Effector CD8-positive, alpha-beta T cell (primary cell): ENCODE measurements at places on chromosomes 5 and 9.

- no peak for DNase-seq
Observed at GRCh38 chr9:21919377-21920362, 74.5 kb downstream of the CDKN2A start.

DNA sequence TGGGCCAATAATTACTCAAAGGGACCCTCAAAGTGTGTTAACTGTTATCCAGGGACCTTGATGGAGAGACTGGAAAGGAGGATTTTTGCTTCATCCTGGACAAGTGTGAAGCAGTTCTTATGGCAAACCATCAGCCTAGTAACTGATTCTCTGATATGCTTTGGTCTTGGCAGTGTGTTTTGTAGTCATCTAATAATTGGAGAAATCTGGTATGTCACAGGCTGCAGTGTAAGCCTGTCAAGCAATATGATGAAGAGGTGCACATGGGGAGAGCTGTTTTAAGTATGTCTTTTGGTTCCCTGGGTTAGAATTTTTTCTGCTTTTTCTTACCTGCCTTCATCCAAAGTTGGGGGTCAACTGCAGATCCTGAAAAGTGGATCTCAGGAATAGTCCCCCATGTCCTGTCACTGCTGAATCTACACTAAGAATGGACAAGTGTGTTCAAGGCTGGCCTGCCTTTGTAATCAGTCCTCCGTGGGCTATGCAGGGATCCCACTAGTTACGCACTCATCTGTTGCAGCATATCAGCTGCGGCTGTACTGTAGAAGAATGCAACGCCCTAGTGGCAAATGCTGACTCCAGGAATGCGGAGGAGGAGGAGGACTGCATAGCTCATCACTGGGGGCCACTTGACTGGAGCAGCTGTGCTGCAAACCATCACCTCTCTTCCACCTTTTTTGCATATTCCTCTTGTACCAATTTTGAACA, 1.9 kb downstream of the SPTAN1 start:
- DNase-seq = no peak

GRCh38 chr5:61625137-61625561, 293.1 kb downstream of the ZSWIM6 start:
- DNase-seq = no peak

DNA sequence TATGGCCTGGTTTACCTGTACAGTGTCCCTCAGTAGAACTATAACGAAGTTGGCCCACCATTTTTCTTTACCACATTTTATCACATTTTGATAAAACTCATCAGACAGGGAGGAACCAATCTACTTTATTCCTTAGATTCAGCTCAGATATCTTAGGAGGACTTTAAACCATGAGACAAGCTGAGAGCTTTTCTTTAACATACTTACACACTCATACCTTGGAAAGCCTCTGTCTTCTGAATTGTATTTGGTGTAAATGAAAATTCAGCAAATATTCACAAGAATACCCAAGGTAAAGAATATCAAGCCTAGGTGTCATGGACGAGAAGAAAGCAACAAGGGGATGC, 313.2 kb downstream of the ENC1 start:
- DNase-seq = no peak

DNA sequence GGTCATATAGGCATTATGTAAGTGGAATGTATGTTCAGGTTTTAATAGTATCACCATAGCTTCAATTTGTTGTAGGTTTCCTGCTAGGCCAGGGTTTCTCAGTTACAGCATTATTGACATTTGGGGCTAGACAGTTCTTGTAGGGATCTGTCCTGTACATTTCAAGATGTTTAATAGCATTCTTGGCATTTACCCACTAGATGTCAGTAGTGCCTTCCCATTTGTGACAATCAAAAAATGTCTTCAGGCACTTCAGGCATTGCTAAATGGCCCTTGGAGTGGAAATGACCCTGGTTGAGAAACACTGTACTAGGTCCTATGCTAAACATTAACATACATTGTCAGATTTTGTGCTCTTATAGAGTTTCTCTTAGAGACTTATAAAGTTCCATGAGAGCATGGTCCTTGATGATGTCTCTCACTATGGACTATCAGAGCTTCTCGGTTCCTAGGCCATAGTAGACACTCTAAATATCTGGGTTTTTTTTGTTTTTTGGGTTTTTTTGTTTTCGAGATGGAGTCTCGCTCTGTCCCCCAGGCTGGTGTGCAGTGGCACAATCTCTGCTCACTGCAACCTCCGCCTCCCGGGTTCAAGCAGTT, 1.4 kb downstream of the KIF20A start:
- DNase-seq = no peak

- no peak for DNase-seq
Observed at GRCh38 chr5:54845567-54845941, 139.8 kb downstream of the ESM1 start.

GRCh38 chr5:100004969-100005368, 530.2 kb upstream of the FAM174A start:
- DNase-seq = no peak

- no peak for DNase-seq
Observed at GRCh38 chr9:106358331-106358730, 504.6 kb upstream of the ZNF462 start.

- DNase-seq = no peak
Observed at GRCh38 chr9:112002847-112003457, 106.3 kb downstream of the UGCG start.

DNA sequence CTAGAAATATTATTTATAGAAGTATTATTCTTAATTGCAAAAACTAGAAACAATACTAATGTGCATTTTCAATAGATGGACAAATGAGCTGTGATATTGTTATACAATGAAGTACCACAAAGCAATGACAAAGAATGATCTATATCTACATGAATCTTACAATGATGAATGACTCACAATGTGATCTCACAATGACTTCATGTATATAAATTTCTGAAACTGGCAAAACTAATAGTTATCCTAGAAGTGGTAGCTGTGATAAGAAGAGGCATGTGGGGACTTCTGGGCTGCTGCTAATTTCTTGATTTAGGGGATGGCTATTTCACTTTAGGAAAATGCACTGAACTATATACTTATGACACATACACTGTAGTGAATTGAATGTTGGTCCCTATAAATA, 396.0 kb upstream of the ZNF608 start:
- DNase-seq = no peak

DNA sequence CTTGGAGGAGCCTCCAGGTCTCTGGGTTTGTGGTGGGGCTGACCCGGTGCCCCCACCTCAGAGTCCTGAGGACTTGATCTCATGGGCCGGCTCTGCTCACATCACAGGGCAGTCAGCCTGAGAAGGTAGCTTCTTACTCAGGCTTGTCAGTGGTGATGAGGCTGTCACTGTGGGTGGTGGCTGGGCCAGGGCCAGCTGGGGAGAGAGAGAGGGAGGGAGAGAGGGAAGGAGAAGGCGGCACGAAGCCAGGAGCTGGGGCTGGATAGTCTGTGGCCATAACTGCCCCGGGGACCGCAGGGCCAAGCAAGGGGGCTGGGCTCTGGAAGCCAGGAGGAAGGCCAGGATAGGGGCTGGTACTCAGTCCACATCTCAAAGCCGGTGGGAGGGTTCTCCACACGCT, 6.5 kb downstream of the NTNG2 start:
- no peak for DNase-seq

GRCh38 chr5:71829206-71829605, 110.1 kb downstream of the CARTPT start:
- DNase-seq = no peak

GRCh38 chr5:25458628-25459027, 813.9 kb upstream of the CDH10 start:
- DNase-seq = no peak

- DNase-seq = no peak
Observed at GRCh38 chr9:86274821-86275643, 7.3 kb downstream of the ISCA1 start.

GRCh38 chr9:130446101-130446861, 1.5 kb downstream of the ASS1 start:
- DNase-seq = no peak

DNA sequence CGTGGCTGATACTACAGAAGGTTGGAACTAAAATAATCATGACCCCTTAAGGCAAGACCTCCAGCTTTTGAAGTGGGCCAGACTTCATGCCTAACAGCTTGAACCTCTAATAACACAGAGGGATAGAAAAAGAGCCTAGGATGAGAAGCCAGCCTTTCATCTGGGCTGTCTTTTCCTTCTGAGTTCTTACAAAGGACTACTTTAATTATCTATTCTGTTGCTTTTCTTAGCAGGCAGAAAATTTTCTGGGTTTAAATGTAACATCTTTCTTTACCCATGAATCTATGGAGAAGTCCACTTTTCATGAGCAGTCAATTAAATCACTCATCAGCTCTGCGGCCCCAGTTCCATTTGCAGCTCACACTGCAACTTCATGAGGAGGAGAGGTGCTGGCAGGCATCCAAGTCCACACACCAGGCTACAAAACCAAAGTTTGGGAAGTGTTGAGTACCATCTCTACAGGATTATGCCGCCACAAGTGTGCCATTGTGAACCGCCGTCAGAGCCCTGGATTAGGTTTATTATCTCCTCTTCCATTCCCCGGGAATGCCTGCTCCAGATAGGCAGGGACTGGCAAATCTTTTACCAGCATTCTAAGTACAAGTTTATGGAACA, 192.0 kb downstream of the TLE4 start:
- no peak for DNase-seq

- no peak for DNase-seq
Observed at GRCh38 chr5:104793031-104793754, 1230.6 kb upstream of the NUDT12 start.

GRCh38 chr5:137036640-137037039, 462.5 kb downstream of the SPOCK1 start:
- no peak for DNase-seq

GRCh38 chr9:96004379-96004778, 128.9 kb downstream of the ERCC6L2 start:
- DNase-seq = no peak

- DNase-seq = peak; percentile 40
Observed at GRCh38 chr5:139745800-139746690, 49.6 kb upstream of the PSD2 start.

- no peak for DNase-seq
Observed at GRCh38 chr5:113806904-113807303, 293.4 kb downstream of the YTHDC2 start.

DNA sequence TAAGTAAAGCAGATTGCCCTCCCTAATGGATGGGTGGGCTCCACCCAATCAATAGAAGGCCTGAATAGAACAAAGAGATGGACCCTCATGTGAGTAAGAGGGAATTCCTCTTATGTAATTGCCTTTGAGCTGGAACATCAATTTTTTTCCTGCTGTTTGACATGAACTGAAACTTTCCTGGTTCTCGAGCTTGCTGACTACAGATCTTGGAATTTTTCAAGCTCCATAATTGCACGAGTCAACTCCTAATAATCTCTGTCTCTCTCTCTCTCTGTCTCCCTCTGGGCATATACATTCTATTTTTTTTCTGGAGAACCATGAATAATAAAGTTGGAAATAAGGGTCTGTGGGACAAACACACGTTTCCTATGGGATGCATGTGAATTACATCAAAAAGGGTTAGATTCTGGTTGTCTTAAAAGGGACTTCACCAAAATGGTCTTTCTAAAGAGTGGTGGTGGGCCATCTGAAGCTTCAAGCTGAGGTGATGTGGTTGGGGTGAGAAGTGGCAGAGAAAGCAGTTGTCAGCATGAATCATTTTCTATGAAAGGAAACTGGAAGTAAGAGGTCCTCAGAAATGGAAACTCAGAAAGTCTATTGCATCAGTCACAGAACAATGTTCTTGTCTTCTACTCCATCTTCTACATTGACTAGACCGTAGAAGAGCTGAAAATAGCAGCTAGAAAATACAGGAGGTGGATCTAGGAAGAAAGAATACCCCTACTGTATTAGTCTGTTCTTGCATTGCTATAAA, 47.0 kb upstream of the HOMER1 start:
- no peak for DNase-seq

DNA sequence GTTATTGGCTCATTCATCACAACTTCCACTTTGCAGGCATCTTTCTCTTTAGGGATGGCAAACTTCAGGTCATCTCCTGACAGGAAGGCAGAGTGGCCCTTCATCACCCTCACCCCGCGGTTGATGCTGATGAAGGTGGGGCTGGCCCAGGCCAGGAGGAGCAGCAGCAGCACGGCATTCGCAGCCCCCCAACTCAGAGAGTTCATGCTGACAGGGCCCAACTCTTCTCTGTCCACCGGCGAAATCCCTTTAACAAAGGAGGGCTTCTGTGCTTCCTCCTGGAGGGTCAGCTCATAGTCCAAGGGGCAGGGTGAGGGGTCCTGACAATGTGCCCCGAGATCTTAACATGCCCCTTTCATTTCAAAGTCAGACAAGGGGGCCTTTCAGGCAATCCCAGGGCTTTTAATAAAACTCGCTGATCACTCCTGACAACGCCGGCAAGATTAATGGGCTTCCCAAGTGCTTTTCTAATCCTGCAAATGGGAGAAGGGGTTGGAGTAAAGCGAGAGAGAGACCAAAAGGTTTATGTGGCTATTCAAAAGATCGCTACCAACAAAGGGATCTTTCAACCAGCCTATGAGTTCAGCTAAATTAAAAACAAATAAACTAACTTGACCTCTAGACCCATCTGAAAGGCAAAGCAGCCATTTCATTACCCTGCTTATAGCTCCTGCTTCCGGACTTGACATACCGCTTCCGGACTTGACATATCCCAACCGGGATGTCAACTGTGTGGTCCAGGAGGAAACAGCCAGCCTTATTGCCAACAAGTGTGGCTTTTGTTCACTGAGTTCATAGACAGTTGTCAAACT, 41.2 kb downstream of the FREM1 start:
- no peak for DNase-seq

GRCh38 chr9:35333551-35333950, 156.4 kb upstream of the RUSC2 start:
- DNase-seq = no peak

- no peak for DNase-seq
Observed at GRCh38 chr9:91625331-91625730, 201.7 kb upstream of the NFIL3 start.

GRCh38 chr5:81817980-81818379, 67.1 kb upstream of the SSBP2 start:
- DNase-seq = no peak

DNA sequence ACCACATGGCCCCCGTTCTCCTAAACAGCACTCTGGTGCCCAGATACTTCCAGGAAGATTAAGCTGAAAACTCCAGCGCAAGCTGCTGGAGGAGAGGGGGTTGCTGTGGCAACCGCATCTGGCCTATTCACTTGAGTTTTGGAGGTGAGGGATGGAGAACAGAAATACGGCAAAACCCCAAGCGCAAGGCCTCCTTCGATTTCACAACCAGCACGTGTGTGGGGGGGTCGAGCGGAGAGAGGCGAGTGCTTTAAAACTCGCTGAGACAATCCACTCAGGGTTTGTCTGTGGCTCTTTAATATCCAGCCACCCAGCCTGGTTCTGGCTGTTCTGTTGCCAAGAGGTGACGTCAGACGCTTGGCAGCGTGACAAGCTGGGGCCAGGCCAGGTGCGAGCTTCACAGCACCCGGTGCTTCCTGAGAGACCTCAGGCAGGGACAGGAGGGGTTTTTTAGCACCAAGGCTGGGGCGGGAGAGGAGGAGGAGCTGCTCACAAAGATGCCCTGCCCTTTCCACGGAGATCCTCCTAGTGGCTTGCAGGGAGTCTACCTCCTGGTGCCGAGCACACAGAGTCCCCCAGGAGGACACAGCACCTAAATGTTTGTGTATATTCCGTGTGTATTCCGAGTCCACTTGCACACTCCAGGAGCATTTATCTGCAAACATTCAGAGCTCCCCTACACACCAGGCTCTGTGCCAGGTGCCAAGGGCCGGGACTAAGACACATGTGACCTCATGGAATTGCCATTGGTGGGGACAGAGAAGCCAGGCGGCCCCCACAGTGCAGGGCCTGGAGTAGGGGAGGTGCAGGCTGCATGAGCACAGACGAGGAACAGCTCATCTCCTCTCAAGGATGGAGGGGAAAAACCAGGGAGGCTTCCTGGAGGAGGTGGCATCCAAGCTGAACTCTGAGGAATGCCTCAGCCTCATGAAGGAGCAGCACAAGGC, 194.6 kb downstream of the OLFM1 start:
- DNase-seq = no peak

GRCh38 chr5:142699184-142699720, 13.4 kb upstream of the FGF1 start:
- DNase-seq = peak; percentile 61
